ENCODE measurements at places on chromosomes 6 and 20.

DNA sequence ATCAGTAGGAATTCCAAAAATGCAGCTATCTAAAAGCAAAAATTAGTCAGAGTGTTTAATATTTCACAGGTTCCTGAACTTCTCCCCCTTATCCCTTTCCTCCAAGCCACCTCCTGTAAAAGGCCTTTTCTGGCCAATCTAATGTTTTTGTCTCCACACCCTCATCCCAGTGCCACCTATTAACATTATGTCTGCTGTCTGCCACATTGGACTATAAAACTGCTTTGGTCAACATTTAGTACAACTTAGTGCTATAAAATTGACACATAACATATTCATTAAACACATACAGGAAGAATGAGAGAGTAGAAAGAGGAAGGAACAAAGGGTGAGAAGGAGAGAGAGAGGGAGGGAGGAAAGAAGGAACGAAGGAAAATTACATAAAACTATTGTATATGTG is 47.7 kb downstream of the MMUT start:
- no peak for DNase-seq

DNA sequence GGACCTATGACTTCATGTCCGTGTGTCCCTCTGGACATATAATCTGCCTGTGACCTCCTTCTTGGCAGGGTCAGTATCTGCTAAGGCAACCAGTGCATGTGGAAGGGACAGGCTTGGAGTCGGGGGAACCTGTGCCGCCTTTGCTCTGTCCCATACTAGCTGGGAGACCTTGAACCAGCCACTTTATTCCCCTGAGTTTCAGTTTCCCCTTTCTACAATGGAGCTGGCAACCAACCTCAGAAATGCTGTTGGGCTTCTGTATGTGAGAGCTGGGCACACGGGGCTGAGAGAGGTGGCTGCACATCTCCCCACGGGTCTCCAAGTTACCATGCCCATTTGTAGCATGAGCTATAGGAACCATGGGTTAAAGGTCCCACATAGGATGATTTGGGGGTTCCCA is 53.8 kb downstream of the CD40 start:
- no peak for DNase-seq

DNA sequence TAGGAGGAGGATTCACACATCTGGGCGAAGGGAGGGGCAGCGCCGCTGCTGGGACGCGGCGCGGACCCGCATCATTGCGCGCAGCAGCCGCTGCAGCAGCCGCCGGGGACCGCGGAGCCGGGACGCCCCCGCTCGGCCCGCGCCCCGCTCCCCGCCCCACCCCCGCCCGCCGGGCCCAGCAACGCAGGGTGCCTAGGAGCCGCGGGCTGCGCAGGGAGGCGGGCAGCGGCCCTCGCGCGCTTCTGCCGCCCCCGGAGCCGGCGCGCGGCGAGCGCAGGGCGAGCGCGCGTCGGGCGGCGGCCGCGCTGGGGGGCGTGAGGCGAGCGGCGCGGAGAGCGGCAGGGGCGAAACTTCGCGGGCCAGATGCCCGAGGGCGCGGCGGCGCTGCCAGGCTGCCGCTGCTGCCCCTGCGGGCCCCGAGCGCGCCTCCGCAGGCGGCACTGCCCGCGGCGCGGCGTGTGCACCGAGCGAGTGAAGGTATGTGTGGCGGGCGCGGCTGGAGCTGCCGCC is at the start of gene NKAIN2:
Gene NKAIN2 (plus strand): TSS at position 362 of the 510 bp plus-strand sequence.
- DNase-seq: no peak

DNA sequence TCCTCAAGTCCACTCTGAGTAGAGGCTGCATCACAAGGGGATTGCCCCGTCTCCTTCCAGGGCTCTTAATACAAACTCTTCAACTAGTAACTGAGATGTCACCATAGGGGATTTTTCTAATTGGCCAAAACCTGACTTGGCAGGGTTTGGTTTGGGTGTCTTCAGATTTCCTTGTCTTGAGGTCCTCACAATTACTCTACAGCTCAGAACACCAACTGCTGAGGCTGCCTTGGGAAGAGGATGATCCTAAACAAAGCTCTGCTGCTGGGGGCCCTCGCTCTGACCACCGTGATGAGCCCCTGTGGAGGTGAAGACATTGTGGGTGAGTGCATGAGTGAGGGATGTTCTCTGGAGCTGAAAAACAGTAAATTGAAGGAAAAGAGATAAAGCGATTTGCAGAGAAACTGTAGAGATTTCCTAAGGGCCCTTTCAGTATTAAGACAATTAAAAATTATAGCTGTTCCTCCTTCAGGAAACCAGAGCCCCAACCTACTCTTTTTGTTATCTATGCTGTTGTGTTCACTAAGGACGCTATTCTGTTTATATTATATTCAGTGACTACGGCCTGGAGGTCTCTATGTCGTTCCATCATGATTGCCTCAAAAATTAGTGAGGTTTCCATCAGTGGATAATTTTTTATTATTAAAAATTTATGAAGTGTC is at the start of gene HLA-DQA1:
Gene HLA-DQA1 (plus strand): TSS at position 188 of the 662 bp plus-strand sequence. CDS start 53 bp downstream, at position 241.
- no peak for DNase-seq

DNA sequence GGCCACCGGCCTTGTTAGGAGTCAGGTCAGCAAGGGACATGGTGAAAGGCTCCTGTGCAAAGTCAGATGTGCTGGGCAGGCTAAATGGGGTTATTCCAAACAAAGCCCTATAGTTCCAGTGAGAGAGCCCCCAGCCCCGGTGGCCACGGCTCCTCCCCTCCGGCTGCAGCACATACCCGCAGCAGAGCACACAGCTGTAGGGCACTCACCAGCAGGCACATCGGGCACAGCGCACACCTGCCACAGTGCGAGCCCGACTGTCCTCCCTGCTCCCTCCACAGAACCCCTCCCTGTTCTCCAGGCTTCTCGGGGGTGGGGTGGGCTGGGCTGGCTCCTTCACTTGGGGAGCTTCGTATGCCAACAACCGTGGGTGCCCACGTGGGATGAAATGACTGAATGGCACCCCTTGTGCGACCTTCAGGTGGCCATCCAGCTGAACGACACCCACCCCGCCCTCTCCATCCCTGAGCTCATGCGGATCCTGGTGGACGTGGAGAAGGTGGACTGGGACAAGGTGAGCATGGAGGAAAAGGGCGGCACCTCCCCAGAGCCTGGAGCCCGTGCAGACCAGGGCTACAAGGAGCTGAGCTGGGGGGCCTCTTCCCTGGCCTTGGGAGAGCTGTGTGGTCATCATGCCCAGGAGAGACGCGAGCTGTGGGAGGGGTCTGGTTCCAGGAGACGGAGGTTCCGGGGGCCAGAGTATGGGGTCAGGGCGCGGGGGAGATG is 30.9 kb downstream of the PYGB start:
- no peak for DNase-seq

GRCh38 chr20:13442986-13443385 is 195.7 kb downstream of the TASP1 start:
- DNase-seq: no peak

DNA sequence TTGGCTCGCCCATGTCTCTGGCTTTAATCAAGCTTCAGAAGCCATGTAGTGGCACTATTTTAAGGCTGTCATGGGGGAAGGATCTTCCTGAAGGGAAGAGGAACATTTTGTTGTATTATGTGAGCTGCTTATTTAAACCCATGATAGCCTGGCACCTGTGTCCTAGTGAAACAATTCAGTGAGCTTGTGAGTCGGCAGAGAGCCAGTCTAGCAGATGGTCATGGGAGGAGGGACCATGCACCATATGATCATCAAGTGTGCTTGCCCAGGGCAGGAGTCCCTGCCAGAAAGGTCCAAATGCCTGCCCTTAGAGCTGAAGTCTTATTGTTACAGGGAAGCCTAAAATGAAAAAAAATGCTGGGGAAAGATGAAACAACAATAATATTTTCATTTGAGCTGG is 132.9 kb downstream of the PRDM13 start:
- DNase-seq: no peak

DNA sequence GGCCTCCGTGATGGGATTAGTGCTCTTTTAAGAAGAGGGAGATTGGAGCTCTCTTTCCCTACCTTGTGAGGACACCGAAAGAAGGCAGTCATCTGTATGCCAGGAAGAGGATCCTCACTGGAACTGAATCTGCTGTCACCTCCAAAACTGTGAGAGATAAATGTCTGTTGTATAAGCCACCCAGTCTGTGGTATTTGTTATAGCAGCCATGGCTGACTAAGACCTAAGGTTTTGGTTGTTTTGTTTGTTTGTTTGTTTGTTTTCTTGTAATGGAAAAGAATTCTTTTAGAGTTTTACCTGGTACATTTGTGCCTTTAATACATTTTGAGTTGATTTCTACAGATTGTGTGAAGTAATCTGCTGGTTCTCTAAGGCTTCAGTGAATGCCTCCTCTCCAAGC is 7.6 kb downstream of the RPP21 start:
- DNase-seq: no peak

- no peak for DNase-seq
Measured at GRCh38 chr6:25754535-25754934, at the start of gene SLC17A4. SLC17A4 (plus strand) TSS chr6:25754742; CDS start chr6:25761963, 7,221 bp downstream.

DNA sequence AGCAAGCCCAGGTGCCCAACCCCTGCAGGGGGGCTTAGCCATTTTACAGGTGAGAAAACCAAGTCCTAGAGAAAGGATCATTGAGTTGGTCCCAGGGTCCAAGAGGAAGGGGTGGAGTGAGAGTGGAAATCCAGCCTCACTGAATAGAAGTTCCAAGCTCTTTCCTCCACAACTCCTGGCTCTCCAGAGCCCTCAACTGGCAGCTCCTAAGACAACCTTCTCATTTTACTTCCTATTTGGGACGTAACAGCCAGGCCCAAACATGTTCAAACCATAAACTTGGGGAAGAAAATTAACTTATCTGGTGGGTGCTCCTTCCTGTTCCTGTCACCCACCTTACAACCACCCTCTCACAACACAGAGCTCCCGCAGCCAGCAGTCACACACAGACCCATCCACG is 57.9 kb downstream of the PRND start:
- no peak for DNase-seq

DNA sequence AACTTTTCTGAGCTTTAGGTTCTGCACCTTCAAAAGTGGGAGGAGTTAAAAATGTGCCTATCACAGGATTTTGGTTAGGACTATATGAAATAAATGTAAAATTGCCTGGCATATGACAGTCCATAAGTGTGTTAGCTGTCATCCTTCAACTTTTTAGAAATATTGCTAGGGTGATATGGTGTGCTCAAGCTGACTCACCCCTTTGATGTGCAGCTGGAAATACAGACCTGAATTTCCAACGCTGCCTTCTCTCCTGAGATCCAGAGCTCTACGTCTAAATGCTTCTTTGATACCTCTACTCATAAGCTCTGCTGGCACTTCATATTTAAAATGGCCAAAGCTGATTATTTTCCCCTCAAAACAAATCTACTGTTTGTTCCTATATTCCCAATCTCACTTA is 2.7 kb downstream of the SLC35B3 start:
- DNase-seq: no peak

DNA sequence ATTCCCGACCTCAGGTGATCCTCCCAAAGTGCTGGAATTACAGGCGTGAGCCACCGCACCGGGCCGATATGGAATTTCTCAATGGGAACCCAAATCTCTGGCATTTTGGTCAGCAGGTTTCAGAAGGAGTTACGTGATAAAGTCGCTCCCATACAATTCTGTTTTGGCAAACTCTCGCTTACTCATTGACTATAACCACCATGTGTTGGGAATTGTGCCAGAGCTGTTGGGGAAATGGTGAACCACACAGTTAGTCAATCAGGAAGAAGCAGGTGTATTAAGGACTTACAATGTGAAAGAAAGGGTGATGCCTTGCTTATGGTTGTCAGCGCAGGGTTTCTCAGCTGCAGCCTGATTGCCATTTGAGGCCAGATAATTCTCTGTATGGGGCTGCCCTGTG is 410.5 kb downstream of the QKI start:
- no peak for DNase-seq

DNA sequence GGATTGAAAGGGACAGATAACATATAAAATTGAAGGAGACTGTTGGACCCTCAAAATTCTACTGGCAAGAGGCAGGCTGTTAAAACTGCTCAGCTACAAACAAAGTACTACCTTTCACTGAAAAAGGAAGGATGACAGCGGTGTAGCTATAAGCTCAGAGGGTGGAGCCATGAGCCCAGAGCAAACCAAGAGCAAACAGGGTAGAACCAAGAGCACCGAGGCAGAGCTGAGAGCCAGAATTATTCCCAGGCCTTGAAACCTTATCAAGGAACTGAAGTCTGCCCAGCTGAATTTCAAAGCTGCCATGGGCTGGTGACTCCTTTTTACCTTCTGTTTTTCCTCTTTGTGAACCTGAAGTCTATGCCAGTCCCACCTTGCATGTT is 74.7 kb upstream of the SLC4A11 start:
- DNase-seq: no peak

- DNase-seq: no peak
Measured at GRCh38 chr6:2945153-2945452, 26.3 kb downstream of the SERPINB6 start.

GRCh38 chr6:155261111-155261900 is 2.5 kb upstream of the CLDN20 start:
- DNase-seq: no peak

DNA sequence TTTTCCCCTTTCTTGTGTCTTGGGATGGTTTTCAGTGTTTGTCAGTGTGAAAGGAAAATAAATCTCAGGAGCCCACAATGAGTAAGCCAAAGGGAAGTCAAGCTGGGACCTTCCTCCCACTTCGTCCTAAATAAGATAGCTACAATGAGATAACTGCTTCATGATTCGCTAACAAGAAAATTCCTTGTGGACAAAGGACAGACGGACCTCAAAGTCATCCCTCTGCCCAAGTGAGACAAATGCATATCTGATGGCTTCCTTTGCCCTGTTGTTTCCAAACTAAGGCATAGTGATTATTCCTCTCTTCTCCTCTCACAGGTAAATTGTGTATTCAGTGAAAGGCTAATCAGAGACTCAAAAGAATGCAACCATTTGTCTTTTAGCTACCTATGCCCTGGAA is 26.1 kb upstream of the ADTRP start:
- no peak for DNase-seq

GRCh38 chr6:9208966-9209365 is 773.6 kb upstream of the SLC35B3 start:
- DNase-seq: no peak

DNA sequence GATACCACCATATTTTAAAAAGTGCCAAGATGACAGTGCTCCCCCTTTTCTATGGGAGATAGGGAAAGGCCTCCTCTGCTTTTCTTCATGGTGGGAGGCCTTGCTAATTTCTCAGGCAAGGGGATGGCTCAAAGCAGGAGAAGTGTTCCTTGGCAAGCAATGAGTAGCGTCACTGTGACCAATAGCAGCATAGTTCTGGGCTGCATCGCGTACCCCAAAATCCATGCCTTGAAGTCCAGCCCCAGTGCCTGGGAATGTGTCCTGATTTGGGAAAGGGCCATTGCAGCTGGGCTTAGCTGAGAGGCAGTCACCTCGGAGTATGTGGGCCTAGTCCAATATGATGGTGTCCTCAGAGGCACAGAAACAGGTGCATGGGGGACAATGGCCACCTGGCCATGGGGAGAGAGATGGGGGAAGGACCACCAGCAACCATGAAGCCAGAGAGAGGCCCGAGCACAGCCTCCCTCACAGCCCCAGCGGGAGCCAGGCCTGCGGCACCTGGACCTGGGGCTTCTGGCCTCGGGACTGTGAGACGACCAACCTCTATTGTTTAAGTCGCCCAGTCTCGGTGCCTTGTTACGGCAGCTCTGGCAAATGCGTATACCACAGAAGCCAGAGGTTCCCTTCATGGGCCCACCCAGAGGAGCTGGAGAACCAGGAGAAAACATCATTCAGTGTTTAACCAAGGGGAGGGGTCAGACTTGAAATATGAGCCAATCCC is 153.1 kb upstream of the RPS6KA2 start:
- no peak for DNase-seq
